Stimulated activated CD8-positive, alpha-beta memory T cell treated with anti-CD3 and anti-CD28 coated beads, Interleukin-4, amount 100 ng/mL, for 1 hour (primary cell): ENCODE measurements at places on chromosomes 16 and 17.

DNA sequence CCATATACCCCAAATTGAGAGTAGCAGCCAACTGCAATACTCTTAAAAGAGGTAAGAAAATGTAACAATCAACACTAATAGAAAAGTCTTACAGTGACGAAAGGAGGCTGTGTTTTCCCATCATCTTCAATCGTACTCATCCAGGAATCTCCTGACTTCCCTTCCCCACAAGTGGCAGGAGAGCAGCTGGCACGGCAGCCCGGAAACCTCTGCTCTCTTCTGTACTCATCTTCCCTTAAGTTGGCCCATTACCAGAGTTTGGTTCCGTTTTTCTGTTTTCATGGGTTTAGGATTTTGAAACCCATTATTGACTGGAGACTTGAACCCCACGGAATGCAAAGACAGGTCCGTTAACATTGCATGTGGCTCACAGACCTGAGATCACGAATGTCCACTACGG, 11.7 kb upstream of the CD300H start:
- DNase-seq: no peak

- no peak for DNase-seq
Observed at GRCh38 chr17:19334331-19334730, 28.2 kb downstream of the B9D1 start.

DNA sequence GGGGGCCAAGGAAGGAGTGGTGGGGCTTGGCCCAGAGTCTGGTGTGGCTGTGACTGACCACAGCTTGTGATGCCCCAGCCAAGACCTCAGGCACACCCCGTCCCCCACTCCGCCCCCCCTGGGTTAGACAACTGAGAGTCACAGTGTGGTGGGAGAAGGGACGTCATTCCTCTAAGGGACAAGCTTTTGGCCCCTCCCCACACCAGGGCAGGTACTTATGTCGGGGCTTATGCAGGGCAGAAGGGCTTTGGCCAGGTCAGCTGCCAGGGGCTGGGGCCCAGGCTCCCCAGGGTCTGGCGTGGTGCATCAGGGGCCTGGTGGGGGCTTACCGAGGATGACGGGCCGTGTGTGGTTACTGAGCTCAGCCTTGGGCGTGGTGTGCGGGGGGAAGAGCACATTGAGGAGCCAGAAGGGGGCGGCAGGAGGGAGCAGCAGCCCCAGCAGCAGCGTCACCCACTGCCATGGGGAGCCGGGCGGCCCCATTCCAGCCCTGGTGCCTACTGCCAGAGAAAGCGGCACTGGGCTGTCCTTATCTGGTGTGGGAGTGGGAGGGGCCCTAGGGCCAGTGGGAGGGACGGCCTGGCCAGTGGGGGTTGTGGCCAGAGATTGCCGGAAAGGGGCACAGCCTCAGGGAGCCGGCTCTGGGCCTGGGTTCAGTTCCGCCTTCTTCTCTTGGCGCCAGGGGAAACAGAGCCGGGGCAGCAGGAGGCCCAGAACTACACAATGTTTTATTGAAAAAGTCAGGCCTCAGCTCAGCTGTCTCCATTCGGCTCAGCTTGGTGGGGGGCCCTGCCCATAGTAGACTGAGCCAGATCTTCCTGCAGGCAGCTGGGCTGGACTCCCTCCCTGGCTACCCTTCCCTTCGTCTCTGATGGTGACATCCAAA, at the start of gene LCAT:
TSS of gene LCAT (minus strand) at position 502 of the 886 bp plus-strand sequence. CDS start at position 483, 19 bp downstream.
- no peak for DNase-seq

DNA sequence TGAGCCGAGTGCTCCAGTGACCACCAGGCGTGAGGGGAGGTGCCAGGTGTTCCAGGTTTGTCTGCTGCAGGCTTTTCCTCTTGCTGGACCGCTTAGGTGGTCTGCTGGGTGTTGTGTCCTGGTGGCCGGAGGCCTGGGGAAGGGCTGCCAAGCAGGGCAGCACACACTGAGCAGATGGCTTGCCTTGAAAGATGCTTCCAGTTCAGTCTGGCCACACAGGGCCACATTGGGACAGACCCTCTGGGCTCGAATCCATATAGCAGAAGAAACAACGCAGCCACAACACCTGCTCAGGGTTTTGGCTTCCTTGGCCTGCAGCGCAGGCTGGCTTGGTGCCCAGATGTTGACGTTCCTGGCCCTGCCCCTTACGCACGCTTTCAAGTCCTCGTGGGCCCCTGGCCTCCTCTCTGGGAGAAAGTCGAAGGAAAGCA, 24.8 kb downstream of the GINS2 start:
- no peak for DNase-seq

DNA sequence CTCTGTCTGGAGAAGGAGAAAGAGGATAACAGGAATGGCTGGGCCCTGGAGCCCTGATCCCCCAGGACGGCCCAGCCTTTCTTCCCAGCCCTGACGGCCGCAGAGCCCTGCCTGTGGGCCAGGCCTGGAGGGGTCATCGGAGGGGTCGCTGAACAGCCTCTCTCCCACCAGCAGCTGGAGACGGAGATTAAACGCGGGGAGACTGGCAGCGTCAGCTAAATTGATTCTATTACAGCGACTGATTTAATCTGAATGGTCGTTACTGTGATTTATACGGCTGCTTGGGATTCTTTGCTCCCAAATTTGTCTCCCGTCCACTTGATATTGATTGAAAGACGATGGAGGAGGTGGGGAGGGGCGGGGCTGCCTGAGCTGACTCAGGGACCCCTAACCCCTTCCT, 7.1 kb upstream of the CDH15 start:
- no peak for DNase-seq

DNA sequence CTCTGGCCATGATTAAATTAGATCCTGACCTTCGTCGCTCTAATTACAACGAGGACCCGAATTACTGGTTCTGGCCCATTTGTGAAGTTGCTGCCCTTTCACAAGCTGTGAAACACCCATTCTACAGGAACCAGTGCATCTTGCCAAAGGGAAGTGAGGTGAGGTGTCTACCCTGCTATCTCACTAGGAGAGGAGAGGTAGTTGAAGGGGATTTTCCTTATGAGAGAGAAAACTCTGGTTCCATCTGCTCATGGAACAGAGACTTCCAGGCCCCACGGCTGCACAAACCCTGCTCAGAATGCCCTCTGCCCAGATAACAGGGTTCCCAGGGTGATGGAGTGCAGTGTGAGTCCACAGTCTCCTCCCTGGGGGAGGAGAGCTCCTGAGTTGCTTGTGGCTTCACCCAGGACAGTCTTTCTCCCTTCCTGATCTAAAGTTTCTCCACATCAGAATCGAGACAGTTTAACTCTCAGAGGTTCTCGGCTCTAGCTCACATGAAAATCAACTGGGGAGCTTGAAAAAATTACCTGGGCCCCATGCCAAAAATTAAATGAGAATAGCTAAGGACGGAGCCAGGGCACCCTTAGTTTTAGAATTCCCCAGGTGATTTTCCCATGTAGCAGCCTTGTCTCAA, 7.8 kb upstream of the SSTR2 start:
- DNase-seq: no peak

GRCh38 chr17:10051112-10051511, 146.0 kb upstream of the RCVRN start:
- no peak for DNase-seq

GRCh38 chr17:5354886-5355415, 64.5 kb downstream of the NUP88 start:
- no peak for DNase-seq

GRCh38 chr17:28744972-28745785, 1.4 kb downstream of the TRAF4 start:
- DNase-seq: no peak

GRCh38 chr16:3149630-3150345, 15.0 kb downstream of the ZNF213 start:
- DNase-seq: no peak

GRCh38 chr16:59459806-59460205, 725.7 kb upstream of the GOT2 start:
- DNase-seq: no peak

- DNase-seq: no peak
Observed at GRCh38 chr16:10220942-10221341, 38.7 kb upstream of the GRIN2A start.

DNA sequence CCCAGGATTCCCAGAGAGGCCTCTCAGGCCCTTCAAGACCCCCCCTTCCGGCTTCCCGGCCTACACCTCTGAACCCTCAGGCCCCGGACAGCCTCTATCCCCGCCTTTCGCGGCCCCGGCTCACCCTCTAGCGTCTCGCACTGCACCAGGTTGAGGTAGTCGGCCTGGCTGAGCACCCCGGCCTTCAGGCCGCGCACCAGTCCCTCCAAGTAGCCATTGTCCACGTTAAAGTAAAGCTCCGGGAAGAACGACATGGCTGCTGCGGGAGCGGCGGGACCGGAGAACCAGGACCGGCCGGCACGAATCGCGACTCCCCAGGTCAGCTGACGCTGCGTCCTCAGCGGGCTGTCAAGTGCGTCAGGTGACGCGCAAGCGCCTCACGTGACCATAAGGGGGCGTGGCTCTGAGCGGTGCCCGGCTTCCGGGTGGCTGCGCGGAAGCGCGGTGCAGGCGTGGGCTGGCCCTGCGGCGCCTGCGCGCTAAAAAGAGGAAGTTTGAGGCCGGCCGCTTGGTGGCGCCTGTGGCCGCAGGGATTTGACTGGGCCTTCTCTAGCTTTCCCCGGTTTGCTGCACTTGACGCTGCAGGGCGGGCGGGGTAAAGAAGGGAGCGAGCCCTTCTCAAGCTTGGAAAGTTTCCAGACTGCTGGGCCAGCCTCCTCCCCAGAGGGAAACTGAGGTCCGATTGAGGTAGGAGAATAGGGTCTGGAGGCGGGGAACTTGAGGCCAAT, at the start of gene ATP6V0D1:
TSS of gene ATP6V0D1 (minus strand) at position 325 of the 728 bp plus-strand sequence. CDS start at position 254, 71 bp downstream.
- peak; percentile 98 for DNase-seq

- DNase-seq: no peak
Observed at GRCh38 chr17:41910701-41911391, 7.9 kb downstream of the ACLY start.

- DNase-seq: no peak
Observed at GRCh38 chr17:13646969-13647542, 45.3 kb upstream of the HS3ST3A1 start.

DNA sequence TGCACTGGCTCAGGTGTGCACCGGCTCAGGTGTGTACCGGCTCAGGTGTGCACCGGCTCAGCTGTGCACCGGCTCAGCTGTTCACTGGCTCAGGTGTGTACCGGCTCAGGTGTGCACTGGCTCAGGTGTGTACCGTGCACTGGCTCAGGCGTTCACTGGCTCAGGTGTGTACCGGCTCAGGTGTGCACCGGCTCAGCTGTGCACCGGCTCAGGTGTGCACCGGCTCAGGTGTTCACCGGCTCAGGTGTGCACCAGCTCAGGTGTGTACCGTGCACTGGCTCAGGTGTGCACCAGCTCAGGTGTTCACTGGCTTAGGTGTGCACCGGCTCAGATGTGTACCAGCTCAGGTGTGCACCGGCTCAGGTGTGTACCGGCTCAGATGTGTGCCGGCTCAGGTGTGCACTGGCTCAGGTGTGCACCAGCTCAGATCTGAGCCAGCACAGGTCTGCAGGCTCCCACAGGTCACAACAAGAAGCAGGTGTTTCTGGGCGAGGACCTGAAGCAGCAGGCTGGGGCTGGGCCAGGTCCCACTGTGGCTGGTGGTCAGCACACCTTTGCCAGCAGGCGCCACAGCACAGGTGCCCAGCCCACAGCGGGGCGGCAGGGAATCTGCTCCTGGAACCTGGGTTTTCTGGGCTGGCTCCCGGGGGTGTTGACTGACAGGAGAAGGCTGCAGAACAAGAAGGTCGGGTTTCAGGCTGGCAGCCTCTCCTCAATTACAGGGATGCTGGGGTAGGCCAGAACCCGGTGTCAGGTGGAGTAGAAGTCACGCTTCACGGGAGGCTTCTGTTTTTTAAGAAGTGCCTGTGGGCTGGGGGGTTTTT, 17.2 kb downstream of the METRNL start:
- DNase-seq: no peak

GRCh38 chr17:41013606-41014005, 4.7 kb upstream of the KRTAP3-1 start:
- DNase-seq: no peak

- no peak for DNase-seq
Observed at GRCh38 chr17:35773679-35774425, 13.2 kb downstream of the C17orf50 start.

- no peak for DNase-seq
Observed at GRCh38 chr17:57356719-57357391, 100.5 kb downstream of the MSI2 start.

GRCh38 chr16:28537964-28538732, 626 bp downstream of the NUPR1 start:
- no peak for DNase-seq

DNA sequence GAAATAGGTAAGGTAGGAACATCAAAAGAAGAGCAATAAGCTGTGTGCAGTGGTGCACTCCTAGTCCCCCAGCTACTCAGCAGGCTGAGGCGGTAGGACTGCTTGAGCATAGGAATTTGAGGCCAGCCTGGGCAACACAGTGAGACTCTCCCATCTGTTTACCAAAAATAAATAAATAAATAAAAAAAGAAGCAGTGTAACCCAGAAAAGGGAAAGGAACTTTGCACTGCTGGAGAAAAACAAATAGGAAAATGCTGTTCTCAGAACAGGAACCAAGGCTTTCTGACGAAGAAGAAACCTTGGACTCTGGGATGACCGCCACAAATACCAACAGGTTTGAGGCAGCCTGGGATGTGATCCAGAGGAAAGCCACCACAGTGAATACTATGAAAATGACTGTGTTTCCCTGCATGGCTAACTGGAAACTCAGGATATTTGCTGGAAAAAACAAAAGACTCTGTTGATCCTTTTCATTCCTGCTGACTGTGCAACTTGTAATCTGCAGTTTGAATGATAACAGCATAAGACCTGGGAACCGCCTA, 41.2 kb downstream of the TTC19 start:
- no peak for DNase-seq

- no peak for DNase-seq
Observed at GRCh38 chr17:42895185-42895555, 5.4 kb upstream of the G6PC1 start.
